Muscle of leg (tissue), 16 donors: ENCODE measurements at places on chromosomes 1 and 21. TPM values are rescaled to one million over a fixed set of nuclear protein-coding genes. Genes with fewer than 3 reads are reported as not detected.
A peak's percentile ranks its signal among the peaks of the same experiment; 100 is the strongest.

DNA sequence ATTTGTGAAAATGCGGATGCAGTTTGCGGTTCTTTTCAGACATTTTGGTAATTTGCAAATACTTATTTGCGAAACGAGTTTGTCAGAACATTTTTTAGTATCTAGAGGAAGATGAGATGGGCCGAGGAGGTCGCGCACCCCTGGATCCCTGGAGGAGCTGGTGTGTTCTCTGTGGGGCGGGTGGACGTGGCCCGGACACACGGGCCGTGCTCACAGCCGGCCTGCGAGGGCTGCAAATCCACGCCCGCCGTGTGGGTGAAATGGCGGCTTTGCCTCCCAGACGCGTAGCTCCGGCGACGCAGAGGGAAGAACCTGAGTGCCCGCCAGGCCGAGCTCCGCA is 9.3 kb upstream of the TTLL10 start:
- DNase-seq = no peak

- no peak for DNase-seq
These were observed 70.3 kb downstream of the TNFSF18 start for GRCh38 chr1:172980456-172980855.

- no peak for DNase-seq
These were observed 30.1 kb downstream of the LRIG2 start for GRCh38 chr1:113103048-113103447.

CGN gene
- 0.35 TPM for total RNA-seq

HSF2BP gene
- 1.2 TPM for total RNA-seq

- DNase-seq = no peak
These were observed 56.3 kb downstream of the KCNAB2 start for GRCh38 chr1:6101826-6102531.

- no peak for DNase-seq
These were observed 60.6 kb upstream of the TLR5 start for GRCh38 chr1:223203694-223204093.

PDZK1IP1 gene
- 0.09 TPM for total RNA-seq

- peak; percentile 90 for DNase-seq
These were observed 4.0 kb downstream of the GLMP start for GRCh38 chr1:156291226-156292061.
